ENCODE measurements at places on chromosomes 12 and 14. TPM values are rescaled to one million over a fixed set of nuclear protein-coding genes. Genes with fewer than 3 reads are reported as not detected.

CD4 gene
- 5.7 TPM for total RNA-seq

RTL1 gene
- not detected for total RNA-seq

RAB2B gene
- total RNA-seq, result 26.2 TPM

P2RX7 gene
- 0.18 TPM for total RNA-seq

DNA sequence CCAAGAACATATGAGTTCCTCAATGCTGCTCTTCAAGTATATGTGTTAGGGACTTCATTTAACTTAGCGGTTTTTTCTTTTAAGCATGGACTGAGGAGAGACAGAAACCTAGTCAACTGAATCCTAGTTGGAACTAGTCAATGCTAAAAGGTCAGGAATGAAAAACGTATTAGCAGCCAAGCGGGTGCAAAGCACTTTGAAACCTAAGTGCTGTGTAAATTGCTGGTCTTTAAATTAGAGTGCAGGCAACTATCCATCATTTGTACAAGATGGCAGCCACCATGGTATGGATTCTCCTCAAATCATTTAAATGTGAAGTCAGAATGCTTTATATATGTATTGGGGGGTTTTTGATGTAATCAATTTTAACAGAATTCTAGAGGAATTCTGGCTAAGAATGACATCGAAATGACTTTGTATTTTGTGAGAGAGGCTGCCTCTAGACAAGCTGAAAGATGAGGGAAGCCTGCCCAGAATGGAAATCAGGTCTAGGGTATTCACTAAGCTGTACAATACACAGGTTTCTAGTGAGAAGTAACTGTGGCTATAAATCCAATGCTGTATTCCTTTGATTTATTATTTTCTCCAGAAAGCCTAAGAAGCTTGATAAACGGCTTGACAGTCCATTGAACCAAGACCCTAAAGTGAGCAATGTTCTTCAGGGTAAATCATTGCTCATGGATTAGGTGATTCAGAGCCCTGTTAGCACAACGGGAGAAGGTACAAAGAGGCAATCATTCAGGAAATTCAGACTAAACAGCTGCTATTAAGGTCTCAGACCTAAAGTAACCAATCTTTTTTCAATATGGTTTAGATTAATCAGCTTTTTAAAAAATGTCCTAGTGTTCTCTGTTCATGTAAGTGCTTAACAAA lies 198.8 kb downstream of the ANO2 start:
- DNase-seq, result no peak

- DNase-seq, result no peak
Measured at GRCh38 chr12:82473111-82473754, 114.9 kb downstream of the METTL25 start.

GRCh38 chr14:24196071-24197055 lies 1.1 kb upstream of the TM9SF1 start:
- DNase-seq, result peak; percentile 22

- peak; percentile 43 for DNase-seq
Measured at GRCh38 chr12:62860501-62861411, 74.2 kb downstream of the PPM1H start.

DNA sequence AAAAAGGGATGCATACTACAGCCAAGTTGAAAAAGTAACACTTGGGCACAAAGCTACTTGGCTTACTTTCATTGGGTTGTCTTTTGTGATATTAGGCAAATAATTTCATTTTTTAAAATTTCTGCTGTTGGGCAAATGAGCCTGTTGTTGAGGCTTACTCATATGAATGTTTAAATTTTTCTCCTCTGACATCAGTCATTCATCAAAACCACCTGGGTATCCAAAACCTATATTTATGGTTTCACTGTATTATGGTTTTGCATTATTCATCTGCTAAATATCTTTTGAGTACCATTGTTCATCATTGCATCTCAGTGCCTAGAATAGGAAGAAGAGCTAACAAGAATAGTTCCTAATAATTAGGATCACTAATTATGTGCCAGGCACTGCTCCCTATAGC lies 28.1 kb downstream of the DYRK2 start:
- peak; percentile 25 for DNase-seq

- no peak for DNase-seq
Measured at GRCh38 chr14:62905566-62905965, 139.7 kb downstream of the KCNH5 start.

DNA sequence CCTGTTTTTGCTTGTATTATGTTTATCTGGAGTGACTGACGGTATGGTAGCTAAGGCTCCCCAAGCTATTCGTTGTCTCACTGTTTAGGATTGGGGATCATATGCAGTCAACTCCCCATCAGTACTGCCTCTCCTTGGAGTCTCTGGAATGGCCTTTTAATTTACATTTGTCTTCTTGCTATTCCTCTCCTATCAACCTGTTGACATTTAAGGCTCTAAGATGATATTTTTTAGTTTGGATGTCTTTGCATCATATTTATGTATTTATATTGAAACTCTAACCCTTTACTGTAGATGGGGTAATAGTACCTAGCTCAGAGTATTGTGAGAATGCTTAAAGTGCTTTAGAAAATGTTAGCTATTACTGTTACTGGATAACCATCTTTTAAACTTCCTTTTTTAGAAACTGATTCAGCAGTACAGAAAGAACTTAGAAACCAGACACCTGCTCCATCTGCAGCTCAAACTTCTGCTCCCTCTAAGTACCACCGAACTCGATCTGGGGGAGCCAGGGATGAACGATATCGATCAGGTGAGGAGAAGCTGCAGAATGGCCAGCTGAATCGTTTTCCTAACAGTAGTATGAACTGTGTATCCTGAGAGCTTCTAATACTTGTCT lies 123.5 kb upstream of the ATF1 start:
- DNase-seq, result no peak

DNA sequence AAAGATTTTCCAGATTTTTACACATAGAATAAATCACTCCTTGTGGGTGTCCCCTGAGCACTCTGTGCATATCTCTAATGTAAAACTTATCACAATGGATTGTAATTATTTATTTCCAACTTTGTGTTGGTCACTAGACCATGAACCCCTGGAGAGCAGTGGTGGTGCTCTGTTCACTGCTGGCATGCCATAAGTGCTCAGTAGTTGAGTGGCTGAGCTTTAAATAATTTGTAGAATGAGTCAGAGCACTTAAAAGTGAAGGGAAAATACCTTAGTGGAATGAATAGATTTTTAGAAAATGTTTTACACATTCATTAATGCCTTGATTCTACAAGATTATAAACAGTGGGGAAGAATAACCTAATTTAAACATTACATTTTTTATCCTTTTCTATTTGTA lies 6.3 kb downstream of the MGAT4C start:
- peak; percentile 70 for DNase-seq

DNA sequence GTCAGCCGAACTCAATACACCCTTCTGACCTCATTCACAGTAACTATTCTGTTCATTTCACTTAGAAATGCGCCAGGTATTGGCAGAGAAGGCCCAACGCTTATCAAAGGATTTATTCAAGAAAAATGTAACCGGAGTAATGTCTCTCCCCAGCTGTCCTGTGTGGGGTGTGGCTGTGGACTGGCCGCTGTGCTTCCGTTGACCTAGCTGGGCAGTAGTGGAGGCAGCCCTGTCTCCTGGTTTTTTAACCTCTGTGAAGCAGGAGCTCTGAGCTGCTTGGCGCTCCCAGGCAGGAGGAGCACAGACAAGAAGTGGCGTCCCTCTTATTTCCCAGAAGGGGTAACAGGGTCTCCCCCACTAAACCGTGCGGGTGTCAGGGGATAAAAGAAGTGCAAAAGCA lies 85.2 kb downstream of the ESR2 start:
- DNase-seq, result no peak

DNA sequence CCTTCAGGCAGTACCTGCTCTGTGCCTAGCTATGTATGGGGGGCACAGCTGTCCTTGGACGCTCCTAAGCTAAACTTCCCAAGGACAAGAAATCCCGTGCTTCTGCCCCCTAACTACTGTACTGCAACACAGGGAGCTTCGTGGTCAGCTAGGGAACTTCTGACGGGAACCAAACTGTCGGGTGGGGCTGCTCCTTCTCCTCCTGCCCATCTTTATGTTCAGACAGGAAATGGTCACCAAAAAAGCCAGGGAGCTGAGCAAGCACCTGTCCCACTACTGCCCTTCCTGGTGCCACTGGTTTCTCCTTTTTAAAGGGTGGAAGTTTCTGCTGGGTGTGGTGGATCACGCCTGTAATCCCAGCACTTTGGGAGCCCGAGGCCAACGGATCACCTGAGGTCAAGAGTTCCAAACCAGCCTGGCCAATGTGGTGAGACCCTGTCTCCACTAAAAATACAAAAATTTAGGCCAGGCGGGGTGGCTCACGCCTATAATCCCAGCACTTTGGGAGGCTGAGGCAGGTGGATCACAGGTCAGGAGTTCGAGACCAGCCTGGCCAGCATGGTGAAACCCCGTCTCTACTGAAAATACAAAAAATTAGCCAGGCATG lies 26.6 kb downstream of the PXN start:
- DNase-seq, result no peak
